Renal pelvis (tissue), 12 donors: ENCODE measurements at places on chromosomes 1 and 21.

GRCh38 chr1:100700586-100700985 is 19.0 kb upstream of the VCAM1 start:
- DNase-seq = no peak

- peak; percentile 59 for DNase-seq
Measured at GRCh38 chr1:57064379-57065140, 98.7 kb upstream of the C8B start.

DNA sequence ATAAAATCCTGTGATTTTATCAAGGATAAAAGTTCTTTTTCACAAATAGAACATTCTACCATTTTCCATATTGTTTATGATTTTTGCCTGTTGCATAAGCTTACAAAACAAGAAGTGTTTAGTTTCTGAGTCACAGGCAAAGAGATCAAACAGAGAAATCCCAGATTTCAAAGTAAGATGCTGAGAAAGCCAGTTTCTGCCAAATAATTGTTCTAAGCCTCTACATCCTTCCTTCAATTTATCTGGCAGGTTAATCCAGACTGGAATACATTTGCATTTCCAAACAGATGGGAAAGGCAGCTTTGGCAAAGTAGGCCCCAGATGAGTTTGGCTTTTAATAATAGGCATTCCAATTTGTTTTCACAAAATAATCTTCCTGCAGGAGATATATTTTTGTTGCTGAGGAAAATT is 2.5 kb downstream of the SLC1A7 start:
- DNase-seq = no peak

DNA sequence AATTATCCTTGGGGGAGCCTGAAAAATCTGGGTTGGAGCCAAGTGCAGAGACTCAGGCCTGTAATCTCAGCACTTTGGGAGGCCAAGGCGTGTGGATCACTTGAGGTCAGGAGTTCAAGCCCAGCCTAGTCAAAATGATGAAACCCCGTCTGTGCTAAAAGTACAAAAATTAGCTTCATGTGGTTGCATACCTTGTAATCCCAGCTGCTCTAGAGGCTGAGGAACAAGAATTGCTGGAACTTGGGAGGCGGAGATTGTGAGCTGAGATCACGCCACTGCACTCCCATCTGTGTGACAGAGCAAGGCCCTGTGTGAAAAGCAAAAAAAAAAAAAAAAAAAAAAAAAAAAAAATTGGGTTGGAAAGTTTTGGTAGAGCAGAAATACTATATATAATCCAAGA is 1563.6 kb upstream of the PRMT6 start:
- DNase-seq = no peak

GRCh38 chr1:10267319-10267718 is 56.9 kb downstream of the KIF1B start:
- DNase-seq = no peak

DNA sequence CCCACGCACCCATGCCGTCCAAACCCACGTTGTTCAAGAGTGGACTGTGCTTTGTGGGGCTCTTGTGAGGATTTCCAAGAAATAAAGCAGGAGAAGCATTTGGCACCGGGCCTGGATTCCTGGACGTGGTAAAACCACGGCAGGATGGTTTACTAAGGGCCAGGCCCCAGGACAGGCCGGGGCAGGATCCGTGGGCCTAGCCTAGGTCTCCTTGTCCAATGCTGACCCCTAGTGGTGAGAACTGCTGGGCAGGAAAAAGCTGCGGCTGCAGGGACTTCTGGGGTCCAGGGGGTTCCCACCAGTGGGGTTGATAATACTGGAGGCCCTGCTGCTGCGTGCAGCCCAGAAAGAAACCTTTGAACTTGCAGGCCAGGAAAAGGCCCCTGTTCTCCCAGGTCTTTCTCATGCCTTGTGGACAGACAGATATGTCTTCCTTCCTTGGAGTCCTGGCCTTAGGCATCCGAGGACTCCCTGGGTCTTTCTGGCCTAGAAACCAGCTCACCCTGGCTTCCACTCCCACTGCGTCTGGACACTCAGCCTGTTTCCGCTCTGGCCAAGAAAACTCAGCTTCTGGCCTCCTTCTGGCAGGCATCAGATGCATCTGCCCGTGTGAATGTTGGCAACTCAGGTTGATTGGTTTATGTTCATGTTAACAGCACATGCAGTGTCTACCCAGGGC is 106.9 kb upstream of the TMEM51 start:
- peak; percentile 74 for DNase-seq

GRCh38 chr1:205680073-205680851 is at the start of gene SLC45A3:
TSS of gene SLC45A3 (minus strand) at chr1:205680509. CDS start at chr1:205664656, 15,853 bp downstream.
- DNase-seq = no peak

GRCh38 chr1:9166289-9167235 is 37.7 kb upstream of the GPR157 start:
- DNase-seq = peak; percentile 33

DNA sequence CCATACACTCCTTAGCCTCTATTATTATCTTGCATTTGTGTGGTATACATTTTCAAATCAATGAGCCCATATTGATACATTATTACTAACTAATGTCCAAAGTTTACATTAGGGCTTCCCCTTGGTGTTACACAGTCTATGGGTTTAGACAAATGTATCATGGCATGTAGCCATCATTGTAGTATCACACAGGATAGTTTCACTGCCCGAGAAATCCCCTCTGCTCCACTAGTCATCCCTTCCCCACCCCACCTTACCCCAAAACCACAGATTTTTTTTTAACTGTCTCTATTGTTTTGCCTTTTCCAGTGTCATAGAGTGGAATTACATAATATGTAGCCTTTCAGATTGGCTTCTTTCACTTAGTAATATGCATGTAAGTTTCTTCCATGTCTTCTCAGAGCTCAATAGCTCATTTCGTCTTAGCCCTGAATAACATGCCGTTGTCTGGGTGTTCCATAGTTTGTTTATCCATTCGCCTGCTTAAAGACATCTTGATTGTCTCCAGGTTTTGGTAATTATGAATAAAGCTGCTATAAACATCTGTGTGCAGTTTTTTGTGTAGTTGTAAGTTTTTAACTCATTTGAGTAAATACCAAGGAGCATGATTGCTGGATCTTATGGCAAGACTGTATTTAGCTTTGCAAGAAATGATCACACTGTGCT is 86.4 kb upstream of the LYST start:
- no peak for DNase-seq

GRCh38 chr1:84311296-84311695 is 9.8 kb downstream of the SAMD13 start:
- no peak for DNase-seq

- DNase-seq = no peak
Measured at GRCh38 chr1:234605983-234606783, 3.8 kb downstream of the IRF2BP2 start.

DNA sequence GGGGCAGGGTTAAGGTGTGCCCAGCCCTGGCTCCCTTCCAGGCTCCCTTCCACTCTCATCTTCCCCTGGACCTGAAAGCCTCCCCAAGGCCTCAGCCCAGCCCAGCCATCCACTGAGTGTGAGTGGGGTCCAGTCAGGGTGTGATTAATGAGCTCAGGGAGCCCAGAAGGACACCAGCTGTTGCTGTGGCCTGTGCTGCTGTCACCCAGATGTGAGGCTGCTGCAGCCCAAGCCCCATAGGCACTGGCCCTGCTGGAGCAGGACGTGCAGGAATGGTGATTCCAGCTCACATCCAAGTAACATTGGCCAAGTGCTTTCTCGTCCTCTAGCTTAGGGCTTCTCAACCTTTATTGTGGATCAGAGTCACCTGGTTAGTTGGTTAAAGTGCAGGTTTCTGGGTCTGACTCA is 77.6 kb downstream of the EPHB2 start:
- peak; percentile 71 for DNase-seq

DNA sequence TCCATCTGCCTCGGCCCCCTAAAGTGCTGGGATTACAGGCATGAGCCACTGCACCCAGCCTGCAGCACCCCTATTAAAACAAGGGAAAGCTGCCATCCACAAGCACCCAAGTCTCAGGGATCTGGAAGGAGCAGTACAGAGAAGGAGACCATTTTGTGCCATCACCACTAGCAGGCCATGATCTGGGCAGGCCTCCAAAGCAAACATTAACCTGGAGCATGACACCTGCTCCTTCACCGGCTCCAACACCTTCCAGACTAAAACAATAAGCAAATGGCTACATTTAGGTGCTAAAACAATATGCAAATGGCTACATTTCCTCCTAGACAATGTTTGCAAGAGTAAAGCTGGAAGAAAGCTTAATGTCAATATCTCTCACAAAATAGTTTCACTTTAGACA is 16.7 kb downstream of the MEAF6 start:
- no peak for DNase-seq

- peak; percentile 43 for DNase-seq
Measured at GRCh38 chr1:152902636-152903035, 5.7 kb upstream of the IVL start.

- no peak for DNase-seq
Measured at GRCh38 chr1:51378871-51379270, 48.5 kb upstream of the TTC39A start.

- no peak for DNase-seq
Measured at GRCh38 chr1:237235091-237235490, 193.1 kb downstream of the RYR2 start.

DNA sequence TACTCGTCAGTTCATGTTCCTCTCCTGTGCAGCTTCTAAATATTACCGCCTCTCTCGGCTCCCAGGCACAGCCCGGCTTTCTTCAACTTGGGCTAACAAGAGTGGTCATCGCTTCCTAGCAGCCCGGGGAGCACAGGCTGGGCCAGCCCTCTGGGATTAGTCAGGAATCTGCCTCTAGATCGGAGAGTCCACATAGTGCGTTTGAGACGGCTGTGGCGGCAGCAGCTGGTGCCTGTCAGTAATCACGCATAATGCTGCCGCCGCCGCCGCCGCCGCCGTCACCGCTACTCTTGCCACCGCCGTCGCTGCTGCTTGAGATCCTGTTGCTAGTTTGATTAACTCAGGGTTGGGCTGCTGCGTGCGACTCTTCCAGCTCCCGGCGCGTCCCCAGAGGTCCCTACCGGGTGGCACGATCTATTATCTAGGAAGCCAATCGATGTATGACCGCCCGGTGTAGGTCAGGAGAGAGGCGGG is at the start of gene RXRG:
Gene RXRG (minus strand): TSS at position 230 of the 474 bp plus-strand sequence. CDS start 233 bp downstream, outside the sequence.
- DNase-seq = peak; percentile 44

GRCh38 chr1:228404107-228404720 is 2.4 kb downstream of the TRIM11 start:
- no peak for DNase-seq

DNA sequence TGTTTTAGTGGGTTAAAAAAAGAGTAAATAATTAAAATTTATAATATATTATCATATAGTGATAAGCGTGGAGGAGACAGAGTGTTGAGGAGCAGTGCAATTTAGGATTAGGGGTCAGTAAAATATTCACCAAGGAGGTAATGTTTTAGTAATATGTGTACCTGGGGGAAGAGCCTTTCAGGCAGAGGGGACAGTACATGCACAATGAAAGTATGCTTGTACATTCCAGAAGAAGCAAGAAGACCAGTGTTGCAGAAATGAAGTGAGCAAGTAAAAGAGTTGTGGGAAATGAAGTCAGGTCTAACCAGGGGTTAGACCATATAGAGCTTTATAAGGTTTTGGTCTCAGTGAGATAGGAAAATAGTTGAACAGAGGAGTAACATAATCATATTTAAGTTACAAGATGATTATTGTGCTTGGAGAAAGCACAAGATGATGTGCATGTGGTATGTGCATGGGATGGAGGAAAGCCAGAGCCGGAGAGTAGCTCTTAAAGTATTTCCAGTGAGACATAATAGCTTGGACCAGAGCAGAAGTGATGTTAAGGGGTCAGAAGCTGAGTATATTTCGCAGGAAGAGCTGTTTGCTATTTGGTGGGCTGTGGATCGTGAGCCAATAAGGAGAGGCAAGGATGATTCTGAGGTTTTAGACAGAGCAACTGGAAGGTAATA is 44.8 kb downstream of the SNX7 start:
- DNase-seq = no peak

DNA sequence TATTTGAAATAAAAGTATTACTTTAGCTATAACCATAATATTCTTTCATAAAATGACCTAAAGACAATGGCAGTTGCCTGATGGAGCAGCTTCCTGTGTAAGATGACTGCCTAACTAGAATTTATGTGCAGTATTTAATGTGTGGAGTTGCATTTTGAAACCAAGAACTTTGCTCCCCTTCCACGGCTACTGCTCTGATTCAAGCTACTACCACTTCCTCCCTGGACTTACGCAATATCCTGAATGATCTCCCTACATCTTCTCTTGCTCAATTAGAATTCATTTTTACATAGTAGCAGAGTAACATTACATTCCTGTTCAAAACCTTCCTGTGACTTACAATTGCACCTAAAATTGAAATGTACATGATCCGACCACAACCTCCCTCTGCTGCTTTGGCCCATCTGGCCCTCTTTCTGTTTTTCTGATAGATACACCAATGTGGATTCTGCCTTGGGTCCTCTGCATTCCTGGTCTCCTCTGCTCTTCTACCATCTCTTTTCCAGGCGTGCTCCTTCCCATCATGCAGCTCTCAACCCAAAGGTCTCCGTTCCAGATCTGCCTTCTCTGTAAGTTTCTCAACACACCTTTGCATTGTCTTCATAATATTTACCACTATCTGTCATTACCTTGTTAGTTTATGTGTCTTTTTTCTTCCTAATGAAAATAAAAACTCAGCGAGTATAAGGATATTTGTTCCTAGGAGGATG is 47.4 kb upstream of the USP25 start:
- DNase-seq = no peak
